GM04504 (cell line): ENCODE measurements at places on chromosomes 7 and 10.

DNA sequence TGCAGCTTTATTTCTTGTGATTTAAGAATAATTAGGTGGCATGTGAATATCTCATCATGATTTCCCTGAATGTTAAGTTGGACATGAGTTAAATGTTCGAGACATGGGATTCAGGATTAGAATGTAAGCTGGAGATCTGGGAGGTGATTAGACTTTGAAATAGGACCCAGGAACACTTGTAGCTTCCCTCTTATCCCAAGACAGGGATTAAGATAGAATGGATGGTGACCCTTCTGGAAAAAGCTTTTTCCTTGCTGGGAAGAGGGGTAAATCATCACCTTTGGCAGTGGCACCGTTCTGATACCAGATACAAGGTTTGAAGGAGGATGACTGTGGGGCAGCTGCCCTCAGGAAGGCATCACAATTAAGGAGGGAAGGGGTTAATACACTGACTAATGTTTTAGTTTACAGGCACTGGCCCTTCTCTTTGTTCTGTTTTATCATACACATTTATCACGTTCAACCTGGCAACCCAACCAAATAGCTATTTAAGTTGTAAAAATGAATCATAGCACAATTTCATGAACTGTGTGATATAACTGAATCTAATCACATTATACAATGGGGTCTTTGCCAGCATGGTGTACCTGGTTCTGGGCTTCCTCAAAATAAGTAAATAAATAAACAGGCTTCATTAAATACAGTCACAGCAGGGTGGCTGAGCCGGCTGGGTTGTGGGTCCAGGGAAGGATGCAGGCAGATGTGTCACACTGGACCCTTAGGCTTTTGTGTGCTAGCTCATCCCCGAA is 212.7 kb downstream of the LRMDA start:
- DNase-seq, result no peak

DNA sequence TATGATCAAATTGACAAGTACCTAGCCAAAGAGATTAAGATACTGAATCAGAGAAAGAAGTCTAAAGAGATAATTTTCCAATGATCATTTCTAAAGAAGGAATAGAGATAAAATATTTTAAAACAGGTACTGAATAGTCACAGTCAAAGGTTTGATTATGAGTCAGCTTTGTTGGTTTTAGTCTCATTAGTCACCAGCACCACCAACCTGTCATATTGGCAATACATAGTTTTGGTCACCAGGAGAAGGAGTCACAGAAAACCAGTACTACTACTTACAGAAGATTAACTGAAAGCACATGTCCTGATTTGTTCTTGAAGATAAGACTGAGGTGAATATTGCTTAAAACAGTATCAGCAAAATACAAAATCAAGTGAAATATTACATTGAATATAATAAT is 34.6 kb downstream of the ZEB1 start:
- DNase-seq, result no peak

DNA sequence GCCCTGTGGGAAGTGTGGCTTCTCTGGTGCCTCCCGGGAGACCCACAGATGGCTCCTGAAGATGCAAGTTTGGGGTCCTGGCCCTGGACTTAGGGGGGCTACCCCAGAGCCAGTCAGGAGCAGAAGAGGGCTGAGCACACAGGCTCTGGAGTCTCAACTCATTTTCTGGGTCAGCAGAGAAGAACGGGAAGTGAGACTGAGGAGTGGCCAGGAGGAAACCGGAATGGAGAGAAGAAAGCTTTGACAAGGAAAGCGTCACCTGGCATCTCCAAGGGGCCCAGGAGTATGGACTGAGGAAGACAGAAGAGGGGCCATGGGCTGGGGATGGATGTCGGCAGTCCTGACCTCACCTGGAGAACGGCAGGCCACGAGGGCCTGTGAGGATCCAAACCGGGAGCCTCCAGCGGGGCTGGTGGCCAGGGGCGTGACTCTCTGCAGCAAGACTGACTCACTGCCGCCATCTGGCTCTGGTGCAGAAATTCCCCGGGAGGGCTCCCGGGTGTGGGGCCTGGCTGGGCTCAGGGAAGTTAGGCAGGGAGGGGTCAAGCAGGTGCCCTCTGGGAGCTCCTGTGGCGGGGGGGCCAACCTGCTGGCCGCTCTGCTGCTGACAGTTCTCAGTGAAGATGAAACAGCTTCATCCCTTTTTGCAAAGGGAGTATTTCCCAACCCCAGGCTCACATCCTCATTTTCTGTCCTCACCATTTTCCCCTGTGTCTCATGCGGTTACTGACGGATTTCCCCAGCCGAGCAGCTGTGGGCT is 23.6 kb downstream of the DAGLB start:
- DNase-seq, result no peak

GRCh38 chr10:110704906-110705476 is 60.9 kb downstream of the RBM20 start:
- no peak for DNase-seq

DNA sequence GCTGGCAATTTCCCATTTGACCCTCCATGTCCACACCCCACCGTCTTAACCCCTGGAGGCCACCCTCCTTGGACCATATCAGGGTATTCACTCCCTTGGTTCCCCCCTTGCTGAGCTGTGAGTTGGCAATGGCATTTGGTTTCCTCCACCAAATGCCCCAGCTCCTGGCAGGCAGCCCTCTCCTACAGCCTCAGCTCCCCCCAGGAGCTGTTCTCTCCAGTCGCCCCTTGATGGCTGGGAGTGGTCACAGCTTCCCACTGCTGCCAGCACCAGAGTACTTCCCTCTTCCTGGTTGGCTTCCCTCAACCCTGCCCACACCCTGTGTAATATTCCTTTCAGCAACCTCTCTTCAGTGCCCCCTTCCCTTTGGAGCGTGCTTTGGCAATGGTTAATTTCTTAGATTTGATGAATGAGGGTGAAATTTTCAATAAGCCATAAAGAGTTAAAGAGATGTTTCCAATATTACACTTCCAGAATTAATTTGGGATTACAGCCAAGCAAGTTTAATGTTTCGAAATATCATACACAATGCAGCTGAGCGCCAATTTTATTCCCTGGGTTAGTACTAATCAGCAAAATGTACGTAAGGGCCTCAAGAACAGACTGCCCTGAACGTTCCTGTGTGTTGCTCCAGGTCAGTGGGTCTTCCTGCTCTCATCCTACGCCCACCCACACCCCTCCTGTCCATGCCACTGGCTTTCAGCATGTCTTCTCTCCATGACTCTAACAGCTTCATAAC is 207.1 kb upstream of the NFE2L3 start:
- no peak for DNase-seq

- no peak for DNase-seq
These were observed 45.1 kb downstream of the SPOCK2 start for GRCh38 chr10:72043016-72043834.

DNA sequence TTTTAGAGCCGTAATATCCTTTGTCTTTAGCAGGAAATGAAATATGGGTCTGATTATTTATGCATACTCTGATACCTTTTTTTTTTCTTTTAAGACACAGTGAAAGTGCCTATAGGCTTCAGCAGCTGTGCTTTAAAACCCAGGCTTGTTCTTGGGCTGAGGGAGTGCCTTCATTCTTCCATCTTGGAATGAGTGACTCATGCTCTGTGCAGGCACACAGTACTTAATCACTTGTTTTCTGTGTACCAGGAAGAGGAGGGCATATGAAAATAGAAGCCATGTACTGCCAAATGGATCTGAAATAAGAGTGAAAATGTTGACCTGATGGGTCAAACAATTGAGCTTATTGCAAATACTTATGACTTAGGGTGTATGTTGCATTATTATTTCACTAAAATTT is 12.0 kb downstream of the INPP5F start:
- peak; percentile 33 for DNase-seq

- DNase-seq, result no peak
These were observed 179.4 kb downstream of the CNTNAP2 start for GRCh38 chr7:146296028-146296427.

- DNase-seq, result no peak
These were observed 1019.0 kb downstream of the XPNPEP1 start for GRCh38 chr10:108904163-108904838.

- DNase-seq, result peak; percentile 20
These were observed 384 bp downstream of the DCLRE1C start for GRCh38 chr10:14953424-14954000.

DNA sequence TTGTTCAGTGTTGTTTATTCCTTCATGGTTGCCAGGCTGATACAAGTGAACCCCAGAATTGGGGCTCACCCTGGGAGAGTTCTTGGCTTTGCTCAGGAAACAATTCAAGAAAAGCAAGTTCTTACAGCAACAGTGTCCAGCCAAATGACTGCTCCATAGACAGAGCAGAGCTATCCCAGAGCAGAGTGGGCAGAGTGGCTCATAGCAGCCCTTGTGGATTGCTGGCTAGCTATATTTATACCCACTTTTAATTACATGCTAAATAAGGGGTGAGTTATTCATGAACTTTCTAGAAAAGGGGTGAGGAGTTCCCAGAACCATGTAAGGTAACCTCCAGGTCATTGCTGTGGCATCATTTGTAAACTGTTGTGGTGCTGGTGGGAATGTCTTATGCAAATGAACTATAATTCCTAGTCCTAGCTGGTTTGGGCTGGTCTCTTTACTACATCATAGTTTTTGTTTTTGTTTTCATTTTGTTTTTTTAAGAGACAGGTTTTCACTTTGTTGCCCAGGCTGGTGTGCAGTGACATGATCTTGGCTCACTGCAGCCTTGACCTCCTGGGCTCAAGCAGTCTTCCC is 59.9 kb upstream of the HBP1 start:
- no peak for DNase-seq

GRCh38 chr7:84264396-84264795 is 69.8 kb upstream of the SEMA3A start:
- no peak for DNase-seq

DNA sequence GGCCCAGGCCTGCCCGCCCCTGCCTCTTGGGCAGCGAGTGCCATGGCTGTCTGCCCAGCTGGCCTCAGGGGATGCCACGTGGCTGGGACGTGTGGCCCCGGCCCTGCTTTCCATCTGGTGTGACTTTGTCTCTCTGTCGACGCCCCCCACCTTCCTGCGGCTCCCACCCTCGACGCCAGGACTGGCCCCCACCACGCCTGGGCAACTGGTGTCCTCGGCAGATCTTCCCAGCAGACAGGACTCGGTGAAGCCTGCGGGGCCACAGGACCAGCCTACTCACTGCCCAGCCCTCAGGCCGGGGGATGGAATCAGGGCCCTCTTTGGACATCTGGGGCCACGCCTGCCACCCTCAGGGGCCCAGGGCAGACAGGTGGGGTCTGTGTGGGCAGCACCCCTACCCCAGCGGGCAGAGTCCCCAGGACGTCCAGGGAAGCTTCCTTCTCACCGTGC is 55.1 kb downstream of the UNCX start:
- no peak for DNase-seq

DNA sequence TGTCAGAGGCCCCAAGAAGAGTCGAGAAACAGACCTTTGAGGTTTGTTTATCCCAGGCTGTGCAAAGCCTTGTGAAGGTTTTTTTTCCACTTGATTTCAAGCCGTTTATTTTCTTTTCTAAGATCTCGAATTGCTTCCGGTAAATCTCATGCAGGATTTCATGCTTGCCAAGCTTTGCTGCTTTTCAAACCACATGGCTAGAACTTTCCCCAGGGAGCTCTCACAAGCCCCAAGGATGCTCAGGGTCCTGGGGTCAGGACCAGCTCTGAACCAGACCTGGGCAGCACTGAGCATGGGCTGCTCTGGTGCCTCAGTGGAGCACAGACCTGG is 48.0 kb upstream of the AQP1 start:
- no peak for DNase-seq

- DNase-seq, result no peak
These were observed 18.4 kb upstream of the MET start for GRCh38 chr7:116653646-116654045.

GRCh38 chr10:98208925-98209324 is 59.1 kb downstream of the LOXL4 start:
- DNase-seq, result no peak

GRCh38 chr10:33945051-33945450 is 610.6 kb upstream of the NRP1 start:
- DNase-seq, result no peak

DNA sequence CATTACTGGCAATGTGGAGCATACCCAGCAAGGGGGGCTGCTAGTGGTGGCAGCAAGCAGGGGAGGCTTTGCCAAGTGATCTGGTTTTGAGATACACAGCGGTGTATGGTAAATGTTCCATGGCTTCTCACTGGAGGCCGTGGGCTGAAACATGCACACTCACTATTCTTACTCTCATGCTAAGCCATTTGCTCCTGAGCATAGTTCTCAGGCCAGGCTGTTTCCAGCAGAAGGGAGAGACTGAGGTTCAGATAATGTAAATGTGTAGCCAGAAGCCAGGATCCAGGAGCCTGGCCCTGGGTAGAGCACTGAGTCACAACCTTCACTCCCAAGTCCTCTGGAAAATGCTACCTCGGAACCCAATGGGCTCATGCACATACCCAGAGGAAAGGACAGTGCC is 757.9 kb downstream of the GRID1 start:
- DNase-seq, result no peak

- no peak for DNase-seq
These were observed 78.2 kb upstream of the SEC61G start for GRCh38 chr7:54837168-54837567.

- no peak for DNase-seq
These were observed 32.2 kb upstream of the PDE1C start for GRCh38 chr7:32102432-32102873.

GRCh38 chr7:18648849-18649758 is 153.6 kb downstream of the HDAC9 start:
- DNase-seq, result no peak

DNA sequence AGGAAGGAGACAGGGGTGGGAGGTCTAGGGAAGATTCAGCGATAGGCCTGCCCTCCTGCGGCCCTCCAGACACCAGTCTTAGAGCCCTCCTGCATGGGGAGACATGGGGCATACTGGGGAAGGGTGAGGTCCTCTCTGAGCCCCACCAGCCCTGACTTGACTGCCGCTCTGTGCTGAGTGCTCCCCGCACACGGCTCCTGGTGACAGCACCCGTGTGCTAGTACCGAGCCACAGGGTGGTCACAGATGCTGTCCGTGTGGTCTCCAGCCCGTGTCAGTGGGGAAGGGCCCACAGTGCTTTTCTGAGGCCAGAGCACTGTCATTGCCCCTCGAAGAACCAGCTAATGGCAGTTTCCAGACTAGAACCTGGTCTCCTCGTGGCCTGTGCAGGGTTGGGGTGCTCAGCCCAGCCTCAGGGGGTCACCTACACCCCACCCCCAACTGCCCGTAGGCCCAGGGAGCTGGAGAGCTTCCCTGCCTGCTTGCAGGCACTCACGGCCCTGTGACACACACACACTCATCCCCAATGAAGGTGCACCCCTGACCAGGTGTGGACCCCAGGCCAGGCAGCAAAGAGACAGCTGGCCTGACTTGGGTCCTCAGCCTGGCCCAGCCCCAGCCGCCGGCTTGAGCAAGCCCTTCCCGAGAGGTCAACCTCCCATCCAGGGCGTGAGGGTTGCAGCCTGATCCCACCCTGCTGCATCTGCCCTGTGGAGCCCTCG is 86.0 kb upstream of the RET start:
- no peak for DNase-seq

- no peak for DNase-seq
These were observed 191.4 kb upstream of the SVIL start for GRCh38 chr10:29826221-29826620.
